ENCODE measurements at places on chromosomes 1 and 21.

DNA sequence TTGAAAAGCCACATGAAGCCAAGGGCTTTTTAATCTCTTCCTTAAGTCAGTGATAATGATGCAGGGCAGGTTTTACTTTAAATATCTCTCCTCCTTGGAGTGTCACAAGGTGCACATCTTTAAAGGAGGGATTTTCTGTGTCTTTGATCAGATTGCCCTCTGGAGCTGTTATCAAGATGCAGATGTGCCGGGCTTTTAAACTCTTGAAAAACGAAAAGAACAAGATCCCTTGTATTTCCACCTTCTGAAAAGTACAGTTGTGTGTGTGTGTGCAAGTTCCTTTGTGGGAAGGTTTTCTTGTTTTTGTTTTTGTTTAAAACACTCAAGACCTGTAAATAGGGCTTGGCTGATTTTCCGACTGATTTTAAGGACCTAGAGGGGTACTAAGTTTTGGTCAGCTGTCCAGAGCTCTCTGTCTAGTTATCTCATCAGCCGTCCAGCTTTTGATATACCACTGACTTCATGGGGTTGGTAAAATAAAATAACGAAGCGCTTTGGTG lies 1.6 kb downstream of the MARK1 start:
- DNase-seq = no peak

GRCh38 chr1:22708777-22709176 lies 1.9 kb upstream of the EPHB2 start:
- DNase-seq = no peak

DNA sequence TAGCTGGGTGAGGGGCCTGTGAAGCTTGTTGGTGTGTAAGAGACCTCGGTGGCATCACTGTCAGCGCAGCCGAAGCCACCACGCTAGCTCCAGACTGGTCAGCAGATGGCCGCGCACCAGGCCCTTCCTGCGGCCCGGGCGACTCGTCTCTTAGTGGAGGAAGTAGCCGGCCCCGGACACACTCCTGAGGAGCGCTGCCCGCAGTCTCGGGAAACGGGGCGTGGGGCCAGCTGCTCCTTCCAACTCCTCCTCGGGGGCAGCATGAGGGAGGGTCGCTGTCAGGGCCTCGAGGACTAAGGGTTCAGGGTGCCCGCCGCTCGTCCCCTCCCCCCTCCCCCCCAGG lies 20.4 kb downstream of the H3-3A start:
- DNase-seq = no peak

DNA sequence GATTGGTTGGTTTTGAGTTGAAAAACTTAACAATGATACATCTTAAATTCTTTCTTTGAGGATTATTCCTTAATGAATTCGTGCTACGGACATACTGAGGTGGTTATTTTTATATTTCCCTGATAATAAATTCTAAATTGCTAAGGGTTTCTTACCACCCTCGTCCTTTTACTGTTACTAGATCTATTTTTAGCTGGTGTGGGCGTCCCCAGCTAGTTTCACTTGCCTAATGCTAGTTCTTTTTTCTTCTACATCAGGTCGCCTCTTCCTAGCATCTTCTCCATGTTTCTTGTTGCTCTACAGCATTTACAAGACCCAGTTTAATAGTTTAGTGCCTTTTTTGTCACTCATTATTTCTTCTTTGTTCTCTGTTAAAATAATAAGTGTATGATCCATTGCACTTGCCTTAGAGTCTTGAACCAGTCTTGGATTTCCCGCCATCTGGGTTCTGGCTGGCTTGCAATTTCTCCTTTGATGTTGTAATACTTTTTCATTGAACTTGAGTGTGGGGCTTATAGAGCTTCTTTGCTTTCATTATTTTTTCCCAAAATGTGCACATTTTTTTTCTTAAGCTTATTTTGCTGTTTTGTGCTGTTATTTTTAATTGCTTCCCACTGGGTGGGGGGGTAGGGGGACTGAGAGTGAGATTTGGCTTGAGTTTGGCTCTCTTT lies 677 bp upstream of the HSD11B1 start:
- DNase-seq = no peak

DNA sequence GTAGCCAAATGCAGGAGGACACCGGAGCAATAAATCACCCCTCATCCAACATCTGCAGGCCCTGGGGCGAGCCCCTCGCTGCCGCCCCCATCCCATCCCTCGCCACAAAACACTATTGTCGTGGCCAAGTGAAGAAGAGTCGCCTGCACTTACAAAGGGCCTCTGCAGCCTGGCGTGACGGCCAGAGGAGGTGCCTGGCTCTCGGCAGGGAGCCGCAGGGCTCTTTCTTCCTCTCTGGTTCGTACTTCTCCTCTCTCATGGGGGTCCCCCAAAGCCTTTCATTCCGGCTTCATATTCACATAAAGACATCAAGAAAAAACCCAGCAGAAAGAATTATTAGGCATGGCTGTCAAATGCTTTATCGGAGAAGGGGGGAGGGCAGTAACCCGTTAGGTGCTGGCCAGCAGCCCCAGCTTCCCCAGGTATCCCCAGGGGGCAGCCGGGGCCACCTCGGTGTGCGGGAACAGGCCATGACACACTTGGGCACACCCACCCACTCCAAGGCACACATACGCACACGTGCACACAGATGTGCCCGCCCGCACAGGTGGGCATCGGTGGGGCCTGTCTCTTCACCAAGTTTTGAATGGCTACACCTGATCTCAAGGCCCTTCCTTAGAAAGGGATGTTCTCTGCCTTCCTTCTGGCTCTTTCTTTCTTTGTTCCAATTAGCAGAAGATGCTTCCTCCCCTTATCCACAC lies 149.1 kb downstream of the PRDM16 start:
- DNase-seq = no peak

DNA sequence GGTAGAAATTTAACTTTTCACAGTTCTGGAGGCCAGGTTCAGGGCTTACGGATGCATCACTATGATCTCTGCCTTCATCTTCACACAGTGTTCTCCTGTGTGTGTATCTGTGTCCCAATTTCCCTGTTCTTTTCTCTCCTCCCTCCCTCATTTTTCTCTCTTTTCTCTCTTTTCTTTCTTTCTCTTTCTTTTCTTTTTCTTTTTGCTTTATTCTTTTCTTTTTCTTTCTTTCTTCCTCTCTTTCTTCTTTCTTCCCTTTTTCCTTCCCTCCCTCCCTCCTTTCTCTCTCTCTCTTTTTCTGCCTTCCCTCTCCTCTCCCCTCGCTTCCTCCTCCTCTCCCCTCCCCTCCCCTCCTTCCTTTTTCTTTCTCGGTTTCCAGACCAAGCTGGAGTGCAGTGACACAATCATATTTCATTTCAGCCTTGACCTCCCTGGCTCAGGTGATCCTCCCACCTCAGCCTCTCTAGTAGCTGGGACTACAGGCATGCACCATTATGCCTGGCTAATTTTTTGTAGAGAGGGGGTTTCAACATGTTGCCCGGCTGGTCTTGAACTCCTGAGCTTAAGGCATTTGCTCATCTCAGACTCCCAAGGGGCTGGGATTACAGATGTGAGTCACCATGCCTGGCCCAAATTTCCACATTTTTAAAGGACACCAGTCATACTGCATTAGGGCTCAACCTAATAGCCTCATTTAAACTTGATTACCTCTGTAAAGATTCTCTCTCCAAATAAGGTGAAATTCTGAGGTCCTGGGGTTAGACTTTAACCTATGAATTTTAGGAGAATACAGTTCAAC lies 115.9 kb downstream of the HUNK start:
- DNase-seq = no peak

GRCh38 chr1:198755715-198756114 lies 116.9 kb downstream of the PTPRC start:
- no peak for DNase-seq

- DNase-seq = no peak
Measured at GRCh38 chr1:21638531-21639341, 30.4 kb downstream of the RAP1GAP start.

DNA sequence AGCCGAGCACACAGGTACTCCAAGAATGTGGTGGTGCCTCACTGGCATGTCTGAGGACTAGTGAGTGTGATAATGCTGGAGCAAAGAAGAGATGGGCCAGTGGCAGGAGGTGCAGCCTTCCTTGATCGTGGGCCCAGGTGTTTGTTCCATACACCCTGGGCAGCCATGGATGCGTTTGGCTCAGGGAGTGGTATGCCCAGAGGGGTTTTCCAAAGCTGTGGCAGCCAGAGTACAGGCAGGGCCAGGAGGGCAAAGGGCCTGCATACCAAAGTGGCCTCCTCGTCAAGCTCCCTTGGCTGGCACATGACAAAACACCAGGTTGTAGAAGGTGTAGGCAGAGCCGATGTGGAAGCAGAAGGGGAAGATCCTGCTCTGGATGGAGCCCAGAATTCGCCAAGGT lies 19.0 kb downstream of the PARS2 start:
- DNase-seq = no peak

DNA sequence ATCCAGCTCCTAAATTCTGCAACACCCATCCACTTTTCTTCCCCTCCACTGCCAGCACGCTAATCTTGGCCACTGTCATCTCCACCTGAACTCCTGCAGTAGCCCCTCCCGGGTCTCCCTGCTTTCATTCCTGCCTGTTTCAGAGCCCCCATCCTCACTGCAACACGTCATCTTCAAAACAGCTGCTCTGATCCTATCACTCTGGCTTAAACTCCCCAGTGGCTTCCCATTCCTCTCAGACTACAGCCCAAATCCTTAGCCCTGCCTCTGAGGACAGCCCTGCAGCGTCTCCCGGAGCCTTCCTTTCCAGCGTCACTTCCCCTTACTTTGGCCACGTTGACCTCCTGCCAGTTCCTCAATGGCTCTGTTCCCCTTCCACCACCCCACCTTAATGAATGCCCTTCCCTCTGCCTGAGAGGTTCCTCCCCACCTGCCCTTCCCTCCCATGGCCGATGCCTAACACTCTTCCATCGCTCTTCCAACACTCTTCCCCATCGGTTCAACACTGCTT lies 22.9 kb upstream of the IFNAR2 start:
- DNase-seq = no peak

DNA sequence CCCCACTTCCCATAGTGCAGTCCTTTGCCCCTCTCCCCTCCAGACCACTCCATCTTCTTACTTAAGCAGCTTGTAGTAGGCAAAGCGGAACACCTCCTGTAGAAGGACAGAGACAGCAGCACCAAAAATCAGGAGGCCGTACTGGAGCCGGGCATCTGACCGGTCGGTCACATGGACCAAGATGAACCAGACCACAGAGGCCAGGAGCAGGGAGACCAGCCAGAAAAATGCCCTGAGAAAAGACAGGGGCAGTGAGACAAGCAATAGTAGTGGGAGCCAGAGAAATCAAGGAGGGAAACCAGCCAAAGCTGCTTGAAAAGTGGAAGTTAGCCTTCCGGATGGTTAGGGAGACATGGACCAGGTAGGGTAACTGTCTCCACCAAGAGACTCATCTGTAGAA lies 920 bp downstream of the APH1A start:
- DNase-seq = no peak

DNA sequence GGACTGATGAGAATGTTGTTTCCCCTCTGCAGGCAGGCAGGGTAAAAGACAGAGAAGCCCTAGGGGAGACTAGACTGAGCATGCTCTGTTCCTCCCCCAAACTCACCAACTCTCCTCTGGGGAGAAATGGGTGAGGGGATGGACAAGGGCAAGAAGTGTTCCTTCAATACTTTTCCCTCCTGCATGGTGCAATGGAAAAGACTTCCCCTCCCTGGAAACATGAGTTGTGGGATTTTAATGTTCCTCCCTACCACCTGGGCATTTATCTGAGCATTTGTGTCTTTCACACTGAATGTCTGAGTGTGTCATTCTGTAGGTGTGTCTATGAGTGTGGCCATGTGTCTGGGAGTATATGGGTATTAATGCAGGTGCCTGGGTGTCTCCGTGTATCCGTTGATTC lies 275.7 kb downstream of the C1orf94 start:
- no peak for DNase-seq

- peak; percentile 65 for DNase-seq
Measured at GRCh38 chr1:1305300-1306069, 2.2 kb downstream of the ACAP3 start.

DNA sequence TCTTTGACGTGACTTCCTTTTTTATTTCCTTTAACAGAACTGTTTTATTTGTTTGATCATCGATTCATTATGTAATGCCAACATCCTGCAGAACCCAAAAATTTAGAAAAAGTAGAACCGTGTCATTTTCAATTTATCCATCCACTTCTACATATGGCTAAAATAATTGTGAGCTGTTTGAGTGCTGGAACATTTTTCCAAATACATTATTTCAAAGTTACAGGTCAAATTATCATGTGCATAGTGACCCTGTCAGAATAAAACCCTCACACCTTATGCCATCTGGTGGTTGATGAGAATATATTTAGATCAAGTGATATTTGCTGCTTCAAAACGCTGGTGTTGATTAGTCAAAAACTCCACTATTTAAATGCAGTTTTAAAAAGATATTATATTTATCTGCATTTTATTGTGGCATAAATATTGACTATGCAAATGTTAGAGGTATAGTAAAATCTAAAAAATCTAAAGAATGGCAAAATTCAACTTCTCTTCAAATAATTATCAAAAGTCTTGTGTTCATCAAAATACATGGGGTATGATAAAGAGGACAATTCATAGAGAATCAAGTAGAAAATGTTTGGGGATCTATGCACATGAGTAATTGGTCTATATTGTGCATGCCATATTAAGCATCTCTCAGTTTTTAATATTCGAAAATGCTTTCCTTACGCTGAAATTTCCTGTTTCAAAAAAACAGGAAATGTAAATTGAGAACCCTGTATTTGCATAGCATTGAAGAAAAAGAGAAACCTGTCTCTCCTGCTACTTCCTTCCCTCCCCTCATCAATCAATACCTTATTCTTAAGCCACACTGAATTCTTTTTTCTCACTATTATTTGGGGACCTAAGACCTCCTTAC lies 39.7 kb downstream of the UBE2U start:
- peak; percentile 70 for DNase-seq

DNA sequence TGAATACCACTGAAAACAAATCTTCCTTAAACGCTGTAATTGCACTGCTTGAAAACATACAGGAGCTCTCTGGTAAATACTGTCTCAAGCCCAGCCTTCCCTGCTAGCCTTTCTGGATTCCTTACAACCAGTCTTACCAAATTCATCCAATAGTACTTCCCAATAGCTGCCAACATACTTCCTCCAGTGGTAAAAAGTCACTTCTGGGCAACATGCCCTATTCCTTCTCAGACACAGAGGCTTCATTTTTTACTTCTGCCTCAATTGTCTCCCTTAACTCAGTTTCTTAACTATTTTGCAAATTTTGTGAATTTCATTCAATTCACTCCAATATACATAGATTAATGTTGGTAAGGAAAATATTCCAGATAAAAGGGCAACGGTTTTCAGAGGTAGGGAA lies 166.3 kb downstream of the TBX15 start:
- DNase-seq = no peak

DNA sequence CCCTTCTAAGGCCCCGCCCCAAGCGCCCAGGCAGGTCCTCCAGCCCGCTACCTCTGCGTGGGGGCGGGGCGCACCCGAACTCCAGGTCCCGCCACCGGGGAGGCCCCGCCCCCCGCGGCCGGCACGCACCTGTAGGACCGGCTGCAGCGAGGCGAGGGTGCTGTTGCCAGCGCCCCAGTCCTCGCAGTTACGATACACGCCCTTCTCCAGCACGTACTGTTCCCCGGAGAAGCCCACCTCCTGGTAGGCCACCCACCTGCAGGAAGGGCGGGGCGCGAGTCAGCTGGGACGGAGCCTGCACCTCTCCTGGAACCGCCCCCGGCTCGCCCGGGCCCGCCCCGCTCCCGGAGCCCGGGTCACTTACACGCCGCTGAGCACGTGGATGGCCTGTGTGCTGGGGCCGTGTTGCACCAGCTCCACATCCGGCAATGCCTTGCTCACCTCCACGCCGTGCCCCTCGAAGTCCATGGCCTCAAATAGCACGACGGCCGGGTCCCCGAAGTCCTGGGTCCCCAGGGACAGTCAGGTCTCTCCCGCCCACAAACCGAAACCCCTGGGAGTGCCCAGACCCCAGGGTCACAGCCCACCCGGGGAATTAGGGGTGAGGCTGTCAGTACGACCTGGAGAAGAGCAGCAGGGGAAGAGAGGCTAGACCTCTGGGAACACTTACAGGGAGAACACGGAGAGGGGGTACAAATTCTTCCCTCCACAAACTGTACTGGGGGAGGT lies 17.3 kb downstream of the CRYBG2 start:
- peak; percentile 66 for DNase-seq
